Naive thymus-derived CD8-positive, alpha-beta T cell (primary cell): ENCODE measurements at places on chromosomes 6 and 20. TPM values are rescaled to one million over a fixed set of nuclear protein-coding genes. Genes with fewer than 3 reads are reported as not detected.
A peak's percentile ranks its signal among the peaks of the same experiment; 100 is the strongest.

DNA sequence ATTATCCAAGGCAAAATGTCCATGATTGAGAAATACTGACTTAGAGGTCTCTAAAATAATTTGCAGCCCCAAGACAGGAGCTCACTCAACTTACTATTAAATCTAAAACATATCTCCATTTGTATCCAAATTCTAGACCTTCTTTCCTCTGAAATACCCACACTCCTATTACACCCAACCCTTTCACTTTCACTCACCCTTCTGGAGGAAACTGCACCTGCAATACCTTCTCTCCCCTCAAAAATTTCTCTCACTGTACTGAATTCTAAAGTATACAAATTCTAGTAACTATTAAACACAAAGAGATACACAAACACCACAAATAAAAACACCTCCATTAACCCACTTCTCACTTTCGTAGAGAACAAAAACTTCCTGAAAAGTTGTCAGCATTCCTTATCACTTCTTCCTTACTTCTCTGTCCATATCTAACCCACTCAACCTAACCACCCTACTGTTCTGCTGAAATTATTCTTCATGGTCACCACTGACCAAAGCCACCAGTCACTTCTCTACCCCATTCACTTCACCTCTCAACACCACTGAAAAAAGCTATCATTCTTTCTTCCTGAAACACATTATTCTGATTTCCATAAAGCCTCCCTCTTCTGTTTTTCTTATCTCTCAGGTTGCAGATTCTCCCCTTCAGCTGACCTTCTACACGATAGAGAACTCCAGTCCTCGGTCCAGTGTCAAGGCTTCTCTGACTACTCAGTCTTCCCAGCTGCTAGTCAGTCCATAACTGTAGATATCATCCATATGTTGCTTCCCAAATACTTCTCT lies 12.0 kb downstream of the LMBRD1 start:
- H3K4me3 ChIP-seq: no peak overlapping the region
- H3K36me3 ChIP-seq: peaks cover 50% of the 10 kb centered on the region
- H3K4me1 ChIP-seq: peaks cover 22% of the 10 kb centered on the region
- H3K27me3 ChIP-seq: no peaks in the 10 kb centered on the region

The KCNB1 gene
- total RNA-seq: not detected

The ZSCAN23 gene
- total RNA-seq: 2.8 TPM

DNA sequence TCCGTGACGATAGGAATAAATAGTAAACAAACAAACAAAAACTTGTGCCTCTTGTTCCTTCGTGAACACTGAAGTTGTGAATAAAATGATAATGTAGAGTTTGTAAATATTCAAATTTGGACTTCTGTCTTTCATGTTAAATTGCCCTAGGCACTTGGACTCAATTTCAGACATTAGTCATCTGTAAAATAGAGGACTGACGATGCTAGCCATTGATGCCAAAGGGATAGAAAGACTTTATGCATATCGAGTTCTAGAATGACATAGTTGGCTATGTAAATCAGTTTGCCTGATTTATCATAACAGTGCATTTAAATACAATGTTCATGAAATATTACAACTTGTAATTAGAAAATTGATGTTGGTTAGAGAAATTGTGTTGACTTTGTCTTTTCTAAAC lies 45.9 kb upstream of the FLRT3 start:
- H3K4me1 ChIP-seq: no peaks in the 10 kb centered on the region
- H3K4me3 ChIP-seq: no peak overlapping the region
- H3K27me3 ChIP-seq: no peaks in the 10 kb centered on the region
- no peak for DNase-seq
- H3K36me3 ChIP-seq: no peaks in the 10 kb centered on the region

- no peak overlapping the region for H3K27ac ChIP-seq
- H3K4me1 ChIP-seq: no peaks in the 10 kb centered on the region
- DNase-seq: no peak
- no peaks in the 10 kb centered on the region for H3K36me3 ChIP-seq
- no peaks in the 10 kb centered on the region for H3K27me3 ChIP-seq
- H3K4me3 ChIP-seq: no peak overlapping the region
Observed at GRCh38 chr6:67285770-67286495, 1349.1 kb upstream of the ADGRB3 start.

The NR2E1 gene
- total RNA-seq: not detected

GRCh38 chr6:29504961-29505360 lies 17.2 kb upstream of the MAS1L start:
- H3K4me1 ChIP-seq: no peaks in the 10 kb centered on the region
- H3K4me3 ChIP-seq: no peak overlapping the region
- H3K27ac ChIP-seq: no peak overlapping the region

The WFDC10B gene
- not detected for total RNA-seq

DNA sequence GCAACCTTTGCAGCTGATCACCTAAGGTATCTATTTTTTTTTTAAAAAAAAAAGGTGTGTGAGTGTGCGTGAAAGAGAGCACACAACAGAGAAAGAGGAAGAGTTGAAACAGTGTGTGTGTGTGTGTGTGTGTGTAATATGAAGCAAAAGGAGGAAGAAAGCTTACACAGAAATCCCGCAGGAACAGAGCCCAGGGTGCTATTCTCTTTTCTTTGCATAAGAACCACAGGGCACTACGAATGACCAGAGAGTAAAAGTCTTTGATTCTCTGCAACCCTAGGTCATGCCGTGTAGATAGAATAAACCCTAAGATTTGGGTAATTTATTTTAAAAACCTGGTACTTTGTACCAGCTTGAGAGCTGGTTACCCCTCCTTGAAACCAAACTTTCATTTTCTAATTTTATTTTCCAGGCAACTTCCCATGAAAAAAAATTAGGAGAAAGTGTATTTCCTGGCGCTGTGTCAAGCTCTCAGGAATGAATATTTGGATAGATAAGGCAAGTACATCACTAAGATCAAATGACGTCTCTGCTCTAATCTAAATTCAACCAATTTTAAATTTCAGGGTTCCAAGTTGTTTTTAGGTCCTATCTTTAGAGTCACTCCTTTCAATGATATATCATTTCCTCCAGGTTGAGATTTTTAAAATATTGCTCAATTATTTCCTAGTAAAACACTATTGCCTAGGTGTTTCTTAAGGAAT lies 47.9 kb upstream of the ID4 start:
- no peaks in the 10 kb centered on the region for H3K4me1 ChIP-seq
- no peaks in the 10 kb centered on the region for H3K36me3 ChIP-seq
- H3K27me3 ChIP-seq: no peaks in the 10 kb centered on the region

DNA sequence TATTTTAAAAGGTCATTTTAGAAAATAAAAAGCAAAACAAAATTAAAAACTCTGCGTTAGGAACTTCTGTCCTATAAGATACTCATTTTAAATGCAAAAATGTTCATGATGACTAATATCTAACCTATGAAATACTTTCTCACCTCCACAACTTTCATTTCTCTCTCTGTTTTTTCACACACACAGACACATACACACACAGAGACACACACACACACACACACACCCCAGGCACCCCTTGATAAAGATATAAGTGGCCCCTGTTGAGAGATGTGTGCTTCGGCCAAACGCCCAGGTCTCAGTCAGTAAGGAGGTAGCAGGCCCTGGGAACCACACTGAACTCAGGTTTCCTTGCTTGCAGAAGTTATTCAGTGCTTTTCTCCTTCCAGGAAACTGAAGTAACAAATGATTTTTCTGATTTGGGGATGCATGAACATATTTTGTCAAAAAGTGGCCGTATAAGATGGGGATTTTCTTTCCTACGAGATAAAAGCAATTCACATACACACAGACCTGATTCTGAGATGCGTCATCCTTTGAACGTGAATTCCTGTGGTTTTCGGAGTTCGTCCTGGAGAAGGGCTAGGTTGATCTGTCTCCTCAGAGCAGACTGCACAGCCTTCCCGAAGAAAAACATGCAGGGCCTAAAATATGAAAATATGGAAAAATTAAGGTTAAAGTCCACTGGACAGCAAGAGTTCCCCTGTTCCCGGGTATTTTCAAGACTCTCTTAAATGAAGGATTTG lies 306.8 kb upstream of the FOXQ1 start:
- H3K27me3 ChIP-seq: peaks cover 33% of the 10 kb centered on the region
- H3K4me1 ChIP-seq: peaks cover 2% of the 10 kb centered on the region
- H3K4me3 ChIP-seq: no peak overlapping the region
- no peaks in the 10 kb centered on the region for H3K36me3 ChIP-seq

The LRRC1 gene
- total RNA-seq: 2.5 TPM

The NCOA6 gene
- 24.3 TPM for total RNA-seq

GRCh38 chr6:73523434-73524123 lies 2.7 kb upstream of the EEF1A1 start:
- peak overlapping the region; percentile 90 for H3K4me3 ChIP-seq
- DNase-seq: peak; percentile 88
- peaks cover 40% of the 10 kb centered on the region for H3K4me1 ChIP-seq
- no peaks in the 10 kb centered on the region for H3K27me3 ChIP-seq
- peak overlapping the region; percentile 98 for H3K27ac ChIP-seq

The ZNF311 gene
- total RNA-seq: 0.49 TPM

The BEND6 gene
- not detected for total RNA-seq

DNA sequence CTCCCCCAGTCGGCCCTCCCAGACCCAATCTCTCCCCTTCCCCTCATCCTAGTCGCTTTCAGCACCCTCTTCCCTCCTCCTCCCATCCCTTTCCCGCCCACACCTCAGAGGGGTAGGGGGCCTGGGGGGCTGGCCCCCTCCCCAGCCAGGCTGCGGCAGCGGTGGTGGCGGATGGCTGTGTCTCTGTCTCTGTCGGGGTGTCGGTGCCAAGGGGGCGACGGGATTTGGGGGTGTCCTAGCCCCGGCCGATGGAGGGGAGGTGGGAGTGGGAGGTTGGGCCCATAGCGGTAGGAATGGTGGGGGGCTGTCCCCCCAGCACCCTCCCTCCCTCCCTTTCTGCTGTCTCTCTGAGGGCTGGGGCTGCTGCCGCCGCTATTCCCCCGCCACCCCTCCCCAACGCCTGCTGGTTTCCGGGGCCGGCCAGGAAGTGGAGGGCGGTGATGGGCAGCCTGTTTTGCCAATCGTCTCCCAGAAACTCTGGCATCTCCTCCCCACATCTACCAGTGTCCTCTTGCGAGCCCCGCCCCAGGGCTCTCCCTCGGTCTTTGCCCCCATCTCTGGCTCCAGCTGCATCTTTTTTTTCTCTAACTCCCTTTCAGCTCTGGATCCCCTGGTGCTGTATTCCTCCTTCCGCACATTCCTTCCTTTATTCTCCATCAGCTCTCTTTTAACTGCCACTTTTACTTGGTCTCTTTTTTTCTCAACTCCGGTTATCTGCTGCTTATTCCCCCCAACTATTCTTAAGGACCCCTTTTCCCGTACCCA lies at the start of gene AGPAT1:
TSS of gene AGPAT1 (minus strand) at position 374 of the 765 bp plus-strand sequence. CDS start 4,588 bp downstream, outside the sequence.
- H3K27me3 ChIP-seq: no peaks in the 10 kb centered on the region
- H3K4me3 ChIP-seq: peak within 1 kb of the TSS; percentile 96
- peak; percentile 95 for DNase-seq
- H3K27ac ChIP-seq: peak within 1 kb of the TSS; percentile 100

The SYNE1 gene
- 170 TPM for total RNA-seq

The CLVS2 gene
- total RNA-seq: not detected

- no peaks in the 10 kb centered on the region for H3K36me3 ChIP-seq
- H3K4me3 ChIP-seq: no peak overlapping the region
- no peak overlapping the region for H3K27ac ChIP-seq
Observed at GRCh38 chr6:56148488-56149186, 98.7 kb downstream of the COL21A1 start.

- H3K27me3 ChIP-seq: no peaks in the 10 kb centered on the region
- H3K4me1 ChIP-seq: peaks cover 11% of the 10 kb centered on the region
- no peak overlapping the region for H3K27ac ChIP-seq
- DNase-seq: no peak
- peak overlapping the region; percentile 37 for H3K4me3 ChIP-seq
- no peaks in the 10 kb centered on the region for H3K36me3 ChIP-seq
Observed at GRCh38 chr20:34680586-34681175, 3.8 kb upstream of the PIGU start.

The COL20A1 gene
- not detected for total RNA-seq

DNA sequence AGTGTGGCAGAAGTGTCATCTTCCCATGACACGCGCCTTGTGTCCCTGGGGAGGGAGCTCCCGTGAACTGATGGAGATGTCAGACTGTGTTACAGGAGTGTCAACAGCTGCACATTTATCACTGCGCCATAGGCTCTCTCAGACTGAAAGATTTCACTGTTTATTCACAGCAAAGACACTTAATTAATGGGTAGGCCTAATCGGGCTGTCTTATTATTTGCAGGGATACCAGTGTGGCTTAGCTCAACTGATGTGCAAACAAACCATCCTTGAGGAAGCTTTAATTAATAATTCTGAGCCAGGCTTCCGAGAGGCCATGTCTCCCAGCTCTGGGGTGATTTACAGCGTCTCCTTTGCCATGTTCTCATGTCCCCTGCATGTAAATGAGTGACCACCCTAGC lies 771.0 kb downstream of the QKI start:
- no peak overlapping the region for H3K4me3 ChIP-seq
- DNase-seq: no peak
- H3K4me1 ChIP-seq: no peaks in the 10 kb centered on the region
- no peaks in the 10 kb centered on the region for H3K27me3 ChIP-seq
- no peaks in the 10 kb centered on the region for H3K36me3 ChIP-seq
- no peak overlapping the region for H3K27ac ChIP-seq

The GATA5 gene
- total RNA-seq: not detected

DNA sequence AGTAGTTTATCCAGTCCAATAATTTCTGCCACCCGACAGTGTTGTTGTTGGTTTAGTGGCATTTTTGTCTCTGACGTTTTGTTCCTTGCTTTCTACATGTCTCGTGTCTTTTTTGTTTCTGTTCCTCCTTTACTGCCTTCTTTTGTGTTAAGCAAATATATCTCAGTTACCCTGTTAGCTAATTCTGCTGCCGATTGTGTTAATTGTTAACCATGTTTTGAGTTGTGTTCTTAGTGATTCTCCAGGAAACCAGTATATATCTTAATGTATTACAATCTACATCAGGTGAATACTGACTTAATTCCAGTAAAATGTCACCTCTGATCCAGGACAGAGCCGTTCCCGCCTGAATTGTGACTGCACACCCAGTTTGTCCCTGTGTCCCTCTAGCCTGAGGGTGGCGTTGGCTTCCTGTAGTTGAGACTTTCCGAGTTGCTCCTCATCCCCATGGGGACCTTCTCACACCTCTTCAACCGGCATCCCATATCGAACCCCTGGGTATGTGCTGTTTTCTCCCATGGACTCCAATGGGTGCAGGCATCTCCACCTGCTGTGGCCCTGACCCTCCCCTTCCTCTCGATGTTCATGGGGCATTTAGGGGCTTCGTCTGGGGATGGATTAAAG lies 35.8 kb upstream of the BHLHE23 start:
- no peak for DNase-seq
- peaks cover 7% of the 10 kb centered on the region for H3K27me3 ChIP-seq
- H3K27ac ChIP-seq: no peak overlapping the region
- H3K4me1 ChIP-seq: no peaks in the 10 kb centered on the region
- H3K36me3 ChIP-seq: no peaks in the 10 kb centered on the region
- no peak overlapping the region for H3K4me3 ChIP-seq
